ENCODE measurements at places on chromosomes 2 and 18.

- DNase-seq, result no peak
These were observed 210.7 kb downstream of the MTX2 start for GRCh38 chr2:176479961-176480360.

DNA sequence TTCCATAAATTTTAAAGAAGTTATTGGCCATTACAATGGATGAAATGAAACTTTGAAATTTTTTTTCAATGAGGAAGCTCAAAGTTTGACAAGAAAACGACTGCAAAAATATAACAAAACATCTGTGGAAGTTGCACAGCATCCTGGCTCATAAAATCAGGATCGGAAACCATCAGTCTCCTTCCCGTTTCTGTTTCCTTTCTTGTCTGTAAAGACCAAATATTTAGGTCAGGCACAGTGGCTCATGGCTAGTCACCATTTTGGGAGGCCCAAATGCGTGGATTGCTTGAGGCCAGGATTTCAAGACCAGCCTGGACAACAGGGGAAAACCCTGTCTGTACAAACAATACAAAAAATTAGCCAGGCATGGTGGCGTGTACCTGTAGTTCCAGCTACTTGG lies 27.6 kb upstream of the SSB start:
- DNase-seq, result no peak

- no peak for DNase-seq
These were observed 59.6 kb downstream of the NCK2 start for GRCh38 chr2:105804266-105804665.

DNA sequence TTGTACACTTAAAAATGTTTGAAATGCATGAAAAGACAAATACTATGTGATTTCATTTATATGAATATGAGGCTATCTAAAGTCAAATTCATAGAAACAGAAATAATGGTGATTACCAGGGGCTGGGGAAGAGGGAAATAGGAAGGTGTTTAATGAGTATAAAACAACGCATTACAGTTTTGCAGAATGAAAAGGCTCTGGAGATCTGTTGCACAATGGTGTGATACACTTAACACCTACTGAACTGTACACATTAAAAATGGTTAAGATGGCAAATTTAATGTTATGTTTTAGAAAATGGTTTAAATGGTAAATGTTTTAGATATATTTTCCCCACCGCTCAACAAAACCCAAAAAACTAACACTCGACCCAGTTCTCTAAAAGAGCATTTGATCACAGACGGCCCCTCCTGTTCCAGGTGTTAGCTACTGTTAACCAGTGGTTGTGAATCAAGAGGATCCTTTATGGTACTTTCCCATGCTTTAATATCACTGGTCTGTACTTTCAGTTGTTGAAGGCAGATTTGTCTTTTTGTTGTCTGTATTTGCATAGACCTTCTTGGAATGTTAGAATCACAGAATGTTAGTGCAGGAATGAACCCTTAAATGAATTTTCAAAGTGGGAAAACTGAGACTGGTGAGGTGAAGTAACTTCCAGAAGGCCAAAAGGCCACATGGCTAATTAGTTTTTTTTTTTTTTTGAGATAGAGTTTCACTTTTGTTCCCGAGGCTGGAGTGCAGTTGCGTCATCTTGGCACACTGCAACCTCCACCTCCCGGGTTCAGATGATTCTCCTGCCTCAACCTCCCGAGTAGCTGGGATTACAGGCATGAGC lies 10.2 kb downstream of the RAB10 start:
- peak; percentile 57 for DNase-seq

- peak; percentile 52 for DNase-seq
These were observed 85.2 kb downstream of the RBMS1 start for GRCh38 chr2:160408173-160408958.

DNA sequence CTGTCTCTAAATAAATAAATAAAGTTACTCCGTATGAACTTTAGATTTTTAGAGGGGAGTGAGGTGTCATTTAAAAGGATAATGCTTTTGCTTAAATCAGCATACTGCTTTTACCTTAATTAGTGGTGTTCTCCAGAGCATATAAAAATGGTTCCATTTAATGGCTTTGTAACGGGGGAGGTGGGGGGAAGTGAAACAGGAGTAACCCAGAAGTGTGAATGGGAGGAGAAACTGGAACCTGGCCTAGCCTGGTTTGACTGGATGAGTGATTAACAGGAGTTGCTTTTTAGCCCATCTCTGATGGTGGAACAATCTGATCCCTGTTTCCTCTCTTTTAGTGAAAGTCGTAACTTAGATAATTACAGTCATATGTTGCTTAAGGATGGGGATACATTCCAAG lies 1.6 kb downstream of the CNDP2 start:
- DNase-seq, result no peak

GRCh38 chr18:71784777-71785176 lies 759.4 kb downstream of the CBLN2 start:
- no peak for DNase-seq

DNA sequence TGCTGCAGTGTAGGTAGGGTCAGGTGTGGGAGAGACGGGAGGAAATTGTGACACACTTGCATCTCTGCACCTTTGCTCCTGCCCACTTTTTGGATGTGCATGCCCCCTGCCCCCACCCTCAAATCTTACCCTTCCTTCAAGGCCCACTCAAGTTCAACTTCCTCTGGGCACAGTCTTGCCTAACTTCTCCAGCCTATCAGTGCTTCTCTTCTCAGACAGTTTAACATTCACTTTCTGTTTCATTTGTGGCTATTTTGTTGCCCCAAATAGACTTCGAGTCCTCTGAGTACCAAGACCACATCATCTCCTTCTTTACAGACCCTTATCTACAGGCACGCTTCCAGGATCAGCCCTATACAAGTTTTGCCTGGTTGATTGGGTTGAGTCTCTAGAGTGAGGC lies 2.7 kb downstream of the ST8SIA5 start:
- no peak for DNase-seq

- no peak for DNase-seq
These were observed 166.1 kb upstream of the ZNF521 start for GRCh38 chr18:25517881-25518715.

- DNase-seq, result peak; percentile 8
These were observed 83.6 kb upstream of the PIK3C3 start for GRCh38 chr18:41871229-41872000.

GRCh38 chr2:78023356-78023755 lies 501.2 kb upstream of the LRRTM4 start:
- no peak for DNase-seq

GRCh38 chr18:24605444-24605843 lies 145.0 kb downstream of the HRH4 start:
- DNase-seq, result no peak

GRCh38 chr2:157557770-157558169 lies 70.9 kb downstream of the ACVR1C start:
- DNase-seq, result no peak

- DNase-seq, result no peak
These were observed 614.5 kb downstream of the IRS1 start for GRCh38 chr2:226184940-226185615.

- DNase-seq, result peak; percentile 3
These were observed 112.3 kb upstream of the ATP5MC3 start for GRCh38 chr2:175293776-175294175.

DNA sequence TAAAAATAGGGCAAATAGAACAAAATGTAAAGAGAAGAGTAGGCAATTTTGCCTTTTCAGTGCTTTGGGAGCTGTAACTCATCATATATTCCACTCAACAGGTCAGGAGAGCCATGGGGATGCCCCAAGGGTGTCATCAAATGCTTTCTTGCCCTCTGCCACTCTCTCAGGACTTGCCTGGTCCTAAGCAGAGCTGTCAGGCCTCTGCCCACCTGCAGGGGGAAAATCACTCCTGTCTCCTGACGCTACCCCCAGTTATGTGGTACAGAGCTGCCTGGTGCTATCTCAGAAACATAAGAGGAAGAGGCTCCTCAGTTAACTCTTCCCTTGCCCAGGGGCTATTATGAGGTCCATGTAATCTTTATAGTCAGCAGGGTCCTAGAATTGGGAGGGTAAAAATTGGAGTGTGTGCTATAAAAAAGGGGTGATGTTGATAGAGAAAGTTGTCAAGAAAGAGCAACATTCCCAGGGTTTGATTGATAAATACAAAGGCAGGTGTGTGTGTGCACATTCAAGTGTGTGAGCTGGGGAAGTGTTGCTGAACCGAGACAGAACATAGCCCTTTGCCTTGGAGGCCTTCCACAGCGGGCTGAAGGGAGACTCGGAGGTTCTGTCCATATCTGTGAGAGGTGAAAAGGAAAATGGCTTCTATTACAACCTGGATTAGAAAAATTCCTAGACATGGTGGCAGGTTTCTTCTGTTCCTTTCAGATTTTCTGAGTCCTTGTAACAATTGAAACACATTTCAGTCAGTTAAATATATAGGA lies 25.4 kb downstream of the PTPRM start:
- DNase-seq, result no peak

DNA sequence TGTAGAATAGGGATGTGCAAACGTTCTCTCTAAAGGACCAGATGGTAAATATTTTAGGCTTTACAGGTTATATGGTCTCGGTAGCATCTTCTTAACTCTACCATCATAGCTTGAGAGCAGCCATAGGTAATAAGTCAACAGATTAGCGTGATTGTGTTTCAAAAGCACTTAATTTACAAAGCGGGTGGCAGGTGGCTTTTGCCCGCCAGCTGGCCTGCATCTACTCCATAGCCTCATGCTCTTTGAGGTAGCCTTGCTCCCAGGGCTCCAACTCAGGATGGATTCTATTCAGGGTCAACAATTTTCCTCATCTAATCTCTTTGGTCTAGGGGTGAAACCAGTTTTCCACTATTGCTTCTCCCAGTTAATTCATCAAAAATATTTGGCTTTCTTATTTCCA lies 5.0 kb upstream of the ATP9B start:
- DNase-seq, result no peak

DNA sequence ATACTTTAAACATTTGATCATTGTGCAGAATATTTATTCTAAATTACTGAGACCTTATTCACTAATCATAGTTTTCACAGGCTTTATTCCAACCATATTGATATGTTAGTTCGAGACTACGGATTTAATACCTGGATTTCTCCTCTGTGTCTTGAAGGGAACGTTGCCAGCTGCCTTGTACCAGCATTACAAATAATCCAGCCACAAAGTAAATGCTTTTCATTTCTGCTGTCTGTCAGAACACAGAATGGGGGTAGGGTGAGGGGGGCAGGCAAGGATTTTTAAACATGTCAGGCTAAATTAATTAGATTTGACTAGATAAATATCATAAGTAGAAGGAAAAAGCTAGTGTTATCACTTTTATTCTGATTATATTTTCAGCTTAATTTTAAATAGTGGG lies 3.1 kb downstream of the GCG start:
- no peak for DNase-seq

GRCh38 chr2:96120991-96121390 lies 4.6 kb upstream of the ADRA2B start:
- DNase-seq, result no peak

- DNase-seq, result no peak
These were observed 5.4 kb downstream of the SCLY start for GRCh38 chr2:238066218-238066617.

DNA sequence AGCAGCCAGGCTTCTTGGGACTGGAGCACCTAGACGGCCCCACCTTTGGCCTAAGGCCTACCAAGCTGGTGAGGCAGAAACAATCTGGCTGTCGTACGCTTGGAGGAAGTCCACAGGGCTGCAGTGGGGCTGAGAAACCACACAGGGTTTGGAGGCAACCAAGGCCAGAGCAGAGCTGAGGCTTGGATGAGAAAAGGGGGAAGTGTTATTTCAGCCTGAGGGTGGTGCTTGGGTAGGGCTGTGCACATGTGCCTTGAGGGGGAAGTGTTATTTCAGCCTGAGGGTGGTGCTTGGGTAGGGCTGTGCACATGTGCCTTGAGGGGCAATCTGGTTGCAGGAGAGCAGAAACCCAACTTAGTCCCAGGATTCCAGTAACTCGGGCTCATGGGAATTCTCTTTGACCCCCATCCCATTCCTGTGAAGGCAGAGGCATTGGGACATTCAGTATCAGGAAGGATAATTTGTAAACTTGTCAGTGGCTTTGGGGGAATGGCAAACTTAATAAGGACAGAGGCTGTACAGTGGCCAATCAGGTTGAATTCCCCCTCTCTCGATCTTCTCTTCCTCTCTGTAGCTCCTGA lies 971 bp upstream of the FBXO41 start:
- no peak for DNase-seq

DNA sequence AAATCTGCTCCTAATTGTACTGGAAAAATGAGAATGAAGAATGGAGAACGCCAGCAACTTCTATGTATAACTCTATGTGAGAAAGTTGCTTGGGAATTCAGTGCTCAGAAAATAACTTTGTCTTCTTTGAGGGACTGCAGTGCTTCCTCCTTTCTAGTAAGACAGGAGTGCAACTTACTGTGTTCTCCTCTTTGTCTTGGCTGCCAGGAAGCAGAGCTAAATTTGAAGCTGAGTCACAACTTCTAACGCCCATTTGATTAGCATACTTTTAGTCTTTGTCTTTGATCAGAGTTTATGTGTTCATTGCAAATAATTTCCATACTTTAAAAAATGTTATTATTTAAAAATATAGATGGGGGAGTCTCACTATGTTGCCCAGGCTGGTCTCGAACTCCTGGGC lies 6.6 kb downstream of the ARHGAP25 start:
- DNase-seq, result no peak

GRCh38 chr2:134866498-134867099 lies 28.2 kb downstream of the ACMSD start:
- peak; percentile 33 for DNase-seq

- DNase-seq, result no peak
These were observed 305.4 kb downstream of the AFF3 start for GRCh38 chr2:99836690-99837605.

GRCh38 chr18:59656373-59656887 lies 40.8 kb downstream of the CCBE1 start:
- no peak for DNase-seq

DNA sequence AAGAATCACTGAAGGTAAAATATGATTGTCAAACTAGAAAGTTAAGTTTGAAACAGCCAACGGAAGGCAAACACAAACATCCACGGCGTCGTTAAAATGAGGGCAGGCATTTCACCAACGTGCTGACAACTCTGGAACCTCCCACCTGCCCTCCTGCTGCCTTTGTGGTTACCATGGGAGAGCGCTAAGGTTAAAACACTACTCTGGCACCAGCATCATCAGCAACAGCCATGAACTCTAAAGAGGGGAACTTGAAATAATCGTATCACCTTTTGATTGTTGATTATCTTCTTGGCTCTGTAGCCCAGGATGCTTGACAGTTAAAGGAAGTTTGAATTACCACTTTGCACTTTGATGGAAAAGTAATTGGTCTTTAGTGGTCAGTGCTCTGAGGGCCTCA lies 34.7 kb downstream of the CYB5A start:
- peak; percentile 40 for DNase-seq

Data from amniotic epithelial cell (primary cell).